ENCODE measurements at places on chromosomes 13 and 19.

- no peak for DNase-seq
Measured at GRCh38 chr19:29311191-29311790, 98.3 kb upstream of the UQCRFS1 start.

DNA sequence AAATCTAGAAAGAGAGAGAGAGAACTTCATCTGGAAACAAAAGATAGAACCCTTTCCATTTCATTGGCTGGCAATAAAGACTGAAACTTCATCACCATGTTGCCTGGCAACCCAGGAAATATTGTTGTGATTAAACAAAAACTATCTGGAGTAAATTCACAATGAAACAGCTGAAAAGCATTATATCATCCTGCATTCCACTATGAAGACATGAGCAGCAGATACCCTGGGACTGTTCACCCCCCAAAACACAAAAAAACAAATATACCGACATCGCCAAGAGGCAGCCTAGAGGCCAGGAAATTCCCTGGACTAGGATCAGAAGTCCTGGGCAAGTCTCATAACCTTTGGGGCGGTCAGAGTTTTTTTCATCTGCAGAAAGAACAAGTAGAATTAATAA lies 158.3 kb downstream of the FOXO1 start:
- DNase-seq = peak; percentile 26

GRCh38 chr13:112669881-112670499 lies 19.8 kb upstream of the ATP11A start:
- peak; percentile 4 for DNase-seq

DNA sequence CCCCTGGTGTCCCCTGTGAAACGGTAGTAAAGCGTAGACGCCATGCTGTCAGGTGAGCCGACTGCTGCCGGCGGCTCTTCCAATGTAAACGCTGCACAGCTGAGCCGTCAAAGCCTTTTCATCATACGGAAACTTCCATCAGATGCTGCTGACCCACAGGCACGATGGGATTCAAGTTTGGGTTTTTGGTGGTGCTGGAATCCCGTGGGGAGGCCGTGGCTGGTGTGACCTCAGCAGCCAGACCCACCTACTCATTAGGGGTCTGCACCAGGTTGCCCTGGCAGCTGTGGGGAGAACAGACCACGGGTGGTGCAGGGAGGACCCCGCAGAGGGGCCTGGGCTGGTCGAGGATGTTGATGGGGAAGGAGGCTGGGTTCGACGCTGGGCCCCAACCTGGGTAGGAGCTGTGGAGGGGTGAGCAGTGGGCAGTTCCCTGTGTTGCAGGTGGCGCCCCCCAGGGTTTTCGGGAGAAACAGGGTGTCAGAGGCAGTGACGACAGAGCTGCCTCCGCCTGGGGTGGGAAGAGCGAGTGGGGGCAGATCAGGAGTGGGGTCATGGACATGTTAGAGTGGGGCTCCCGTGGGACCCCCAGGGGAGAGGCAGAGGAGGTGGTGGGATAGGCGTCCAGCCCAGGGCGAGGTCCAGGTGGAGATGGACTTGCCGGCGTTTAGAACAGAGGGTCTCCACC lies 6.6 kb downstream of the GRIN3B start:
- DNase-seq = no peak

- DNase-seq = no peak
Measured at GRCh38 chr19:18167011-18167410, 6.6 kb upstream of the IFI30 start.

DNA sequence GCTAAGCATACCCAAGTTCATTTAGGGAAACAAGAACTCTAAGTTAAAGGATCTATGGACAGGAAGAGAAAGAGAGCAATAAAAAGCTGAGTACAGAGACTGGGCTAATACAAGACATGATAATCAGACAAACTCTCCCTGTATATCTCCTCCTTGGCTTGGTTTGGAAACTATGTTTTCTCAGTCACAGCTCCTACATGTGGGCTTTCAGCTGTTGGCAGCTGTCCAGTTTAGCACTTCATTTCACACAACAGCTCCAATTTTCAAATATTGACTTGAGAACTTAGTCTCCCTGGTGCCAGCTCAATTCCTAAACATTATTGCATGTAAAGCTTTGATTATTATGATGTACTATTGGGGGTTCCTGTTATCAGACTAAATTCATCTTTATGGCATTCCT lies 222.8 kb upstream of the OBI1 start:
- no peak for DNase-seq

DNA sequence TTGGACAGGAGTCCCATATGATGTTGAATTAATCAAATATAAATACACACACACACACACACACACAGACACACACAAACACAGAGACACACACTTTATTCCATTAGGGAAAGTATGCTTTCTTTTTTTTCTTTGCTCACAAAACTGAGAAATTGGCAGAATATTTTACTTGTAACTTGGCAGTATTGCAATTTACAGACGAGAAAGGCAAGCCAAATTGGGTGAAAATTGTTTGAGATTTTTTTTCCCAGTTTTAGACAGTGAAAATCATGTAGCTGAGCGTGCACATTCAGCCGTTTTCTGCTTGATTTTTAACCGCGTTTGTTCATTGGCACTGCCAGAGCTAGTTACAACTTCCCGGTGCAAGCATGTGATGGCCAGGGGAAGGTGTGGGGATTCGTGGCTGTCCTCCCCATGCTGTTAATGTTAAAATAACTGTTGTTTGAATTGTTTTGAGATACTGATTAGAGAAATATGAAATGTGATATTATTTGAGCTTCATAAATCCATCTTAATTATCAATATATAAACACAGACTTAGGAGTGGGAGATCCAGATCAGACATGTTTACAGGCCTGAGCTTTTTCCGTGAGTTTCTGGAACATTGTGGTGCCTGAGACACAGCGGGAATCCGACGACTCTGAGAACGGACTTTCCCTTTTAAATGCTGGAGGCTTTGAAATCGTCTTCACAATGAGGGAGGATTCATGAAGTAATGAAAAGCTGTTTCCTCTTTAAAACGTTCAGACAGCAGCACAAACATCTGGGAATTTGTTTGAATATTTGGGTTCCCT lies 125.5 kb downstream of the KCNRG start:
- no peak for DNase-seq

DNA sequence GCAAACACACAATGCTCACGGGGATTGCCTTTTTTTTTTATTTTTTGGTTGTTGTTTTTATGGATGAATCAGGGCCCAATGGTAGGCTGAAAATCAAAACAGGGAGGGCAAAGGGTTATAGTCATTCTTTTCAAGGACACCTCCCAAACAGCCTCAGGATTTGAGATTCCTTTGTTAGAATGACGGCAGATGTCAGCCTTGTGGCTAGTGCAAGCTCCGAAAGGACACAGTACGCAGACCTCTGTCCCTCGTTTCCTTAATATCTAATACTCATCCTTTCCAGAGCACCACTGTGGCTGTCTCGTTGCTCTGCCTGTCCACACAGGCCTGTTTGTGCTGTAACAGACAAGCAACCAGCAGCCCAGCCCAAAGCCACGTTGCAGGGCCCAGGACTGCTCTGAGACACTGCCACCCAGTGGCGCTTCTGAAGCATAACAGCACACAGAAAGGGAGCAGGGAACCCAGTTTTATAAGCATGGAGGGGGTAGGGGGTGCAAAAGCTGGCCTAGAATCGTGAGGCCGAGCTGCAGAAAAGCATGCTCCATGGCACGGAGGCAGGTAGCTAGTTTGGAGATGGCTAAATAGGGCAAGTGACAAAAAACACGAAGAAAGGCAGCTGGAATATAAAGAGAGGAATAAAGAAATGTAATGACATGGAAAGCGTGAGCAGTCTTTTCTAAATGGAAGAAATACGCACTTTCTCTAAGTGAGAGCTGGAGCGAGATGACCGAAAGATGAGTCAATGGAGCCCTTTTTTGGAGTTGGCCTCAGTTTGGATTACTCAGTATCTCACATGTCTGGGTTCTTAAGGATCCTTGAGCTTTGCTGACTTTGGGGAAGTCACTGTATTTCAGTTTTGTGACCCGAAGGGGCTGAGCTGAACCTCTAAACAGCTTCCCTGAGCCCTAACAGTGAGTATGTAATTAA lies 40.7 kb upstream of the MEDAG start:
- DNase-seq = peak; percentile 64

DNA sequence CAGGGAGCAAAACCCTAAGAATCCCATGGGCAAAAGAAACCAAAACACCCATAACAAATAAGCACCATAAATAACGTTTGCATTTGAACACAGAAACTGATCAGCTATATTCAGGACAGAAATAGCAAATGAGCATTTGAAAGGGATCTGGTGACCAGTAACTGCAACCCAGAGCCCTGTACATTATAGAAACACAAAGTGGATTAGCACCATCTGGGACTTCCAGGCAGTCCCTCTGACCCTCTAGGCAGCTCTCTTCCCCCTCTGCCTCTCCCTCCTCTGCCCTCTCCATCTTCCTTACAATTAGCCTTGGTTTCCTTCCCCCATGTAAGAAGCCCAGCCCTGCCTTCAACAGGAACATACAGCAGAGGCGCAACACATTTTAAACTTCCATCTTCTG lies 215.0 kb downstream of the DCLK1 start:
- no peak for DNase-seq

GRCh38 chr13:111115965-111116521 lies 933 bp downstream of the ARHGEF7 start:
- no peak for DNase-seq

- no peak for DNase-seq
Measured at GRCh38 chr13:98650396-98651107, 73.6 kb upstream of the STK24 start.

DNA sequence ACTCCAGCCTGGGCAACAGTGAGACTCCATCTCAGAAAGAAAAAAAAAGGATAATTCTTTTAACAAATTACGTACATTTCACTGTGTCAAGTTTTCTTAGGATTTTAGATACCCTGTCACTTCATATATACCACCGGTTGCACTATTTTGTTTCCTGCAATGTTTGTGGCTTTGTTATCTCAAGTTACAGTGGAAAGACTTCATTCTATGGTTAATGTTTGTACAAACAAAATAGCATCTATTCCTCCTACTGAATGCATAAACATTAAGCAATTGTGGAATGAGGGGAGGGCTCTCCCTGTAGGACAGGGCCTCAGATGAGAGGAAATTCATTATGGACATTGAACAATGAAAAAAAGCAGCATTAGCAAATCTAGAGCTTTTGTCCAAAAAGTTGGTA lies 120.1 kb downstream of the DNAJC3 start:
- no peak for DNase-seq

- DNase-seq = no peak
Measured at GRCh38 chr13:39484506-39485313, 118.3 kb downstream of the LHFPL6 start.

GRCh38 chr19:42121036-42121621 lies 11.1 kb downstream of the POU2F2 start:
- no peak for DNase-seq

GRCh38 chr13:69704311-69704710 lies 403.3 kb upstream of the ATXN8OS start:
- DNase-seq = peak; percentile 54

DNA sequence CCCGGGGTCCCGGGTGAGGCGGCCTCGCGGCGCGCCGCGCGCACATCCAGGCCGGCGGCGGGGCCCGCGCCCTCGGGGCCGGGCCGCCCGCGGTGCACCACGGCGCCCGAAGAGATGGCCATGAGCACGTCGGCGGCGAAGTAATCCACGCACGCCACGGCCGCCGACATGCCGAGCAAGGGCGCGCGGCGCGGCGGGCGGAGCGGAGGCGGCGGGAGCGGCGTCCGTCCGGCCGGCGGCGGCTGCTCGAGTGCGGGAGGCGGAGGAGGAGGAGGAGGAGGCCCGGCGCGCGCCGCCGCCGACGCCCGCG lies at the start of gene KLF16:
TSS of gene KLF16 (minus strand) at position 252 of the 310 bp plus-strand sequence. CDS start at position 170, 82 bp downstream.
- DNase-seq = no peak
